ENCODE measurements at places on chromosomes 3 and 15.

DNA sequence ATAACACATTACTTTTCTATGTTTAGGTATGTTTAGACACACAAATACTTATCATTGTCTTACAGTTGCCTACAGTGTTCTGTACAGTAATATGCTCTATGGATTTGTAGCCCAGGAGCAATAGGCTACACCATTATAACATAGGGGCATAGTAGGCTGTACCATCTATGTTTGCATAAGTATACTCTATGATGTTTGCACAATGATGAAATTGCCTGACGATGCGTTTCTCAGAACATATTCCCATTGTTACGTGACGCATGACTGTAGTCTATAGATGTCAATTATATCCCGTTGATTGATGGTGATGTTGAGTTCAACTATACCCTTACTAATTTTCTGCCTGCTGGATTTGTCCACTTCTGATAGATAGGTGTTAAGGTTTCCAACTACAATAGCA, 139.4 kb upstream of the PFN2 start:
- DNase-seq, result no peak

GRCh38 chr3:12875857-12876836, 34.8 kb upstream of the RPL32 start:
- no peak for DNase-seq

DNA sequence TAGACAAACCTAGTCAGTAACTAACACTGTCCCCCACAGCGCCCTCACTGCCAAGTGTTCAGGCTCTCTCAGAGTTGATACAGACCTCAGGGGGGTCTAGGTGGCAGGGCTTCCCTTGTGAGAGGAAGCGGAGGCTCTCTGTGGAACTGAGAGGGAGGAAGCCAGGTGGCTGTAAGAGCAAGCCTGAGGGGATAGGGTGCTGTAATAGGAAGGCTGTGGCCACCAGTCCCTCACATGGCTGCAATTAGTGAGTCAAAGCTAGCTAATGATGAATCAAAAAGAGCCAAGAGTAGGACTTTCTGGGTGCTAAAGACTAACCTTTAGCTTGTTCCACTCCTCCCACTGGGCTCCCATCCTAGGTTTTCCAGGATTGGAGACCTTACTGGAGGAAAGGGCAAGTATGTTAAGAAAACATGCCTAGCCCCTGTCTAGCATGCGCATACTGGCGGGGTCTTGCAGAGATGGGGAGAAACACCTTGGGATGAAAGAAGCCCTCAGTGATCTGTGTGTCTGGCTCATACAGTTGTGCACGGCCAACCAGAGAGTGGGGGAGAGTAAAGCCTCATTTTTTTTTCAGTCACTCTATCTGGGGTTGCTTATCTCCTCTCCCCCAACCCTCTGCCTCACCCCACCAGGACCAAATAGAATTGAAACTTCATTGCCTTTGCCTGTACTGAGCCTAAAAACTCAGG, 13.3 kb upstream of the SOX2 start:
- no peak for DNase-seq

DNA sequence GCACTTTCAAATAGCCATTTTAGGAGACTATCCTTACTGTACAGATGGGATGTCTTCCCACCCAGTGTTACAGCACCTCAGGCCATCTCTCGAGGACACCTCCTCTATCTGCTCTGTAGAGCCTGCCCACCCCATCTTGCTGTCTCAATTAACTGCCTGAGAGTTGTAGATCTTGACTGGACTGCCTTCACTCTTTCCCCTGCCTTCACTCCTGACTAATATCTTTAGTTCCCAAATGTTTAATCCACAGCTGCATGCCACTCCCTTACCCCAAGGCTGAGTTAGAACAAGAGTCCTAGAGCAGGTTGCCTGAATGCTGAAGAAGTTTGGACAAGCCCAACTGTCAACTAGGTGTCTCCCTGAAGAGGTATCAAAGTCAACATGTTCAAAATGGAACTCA, 1.3 kb upstream of the PP2D1 start:
- no peak for DNase-seq

DNA sequence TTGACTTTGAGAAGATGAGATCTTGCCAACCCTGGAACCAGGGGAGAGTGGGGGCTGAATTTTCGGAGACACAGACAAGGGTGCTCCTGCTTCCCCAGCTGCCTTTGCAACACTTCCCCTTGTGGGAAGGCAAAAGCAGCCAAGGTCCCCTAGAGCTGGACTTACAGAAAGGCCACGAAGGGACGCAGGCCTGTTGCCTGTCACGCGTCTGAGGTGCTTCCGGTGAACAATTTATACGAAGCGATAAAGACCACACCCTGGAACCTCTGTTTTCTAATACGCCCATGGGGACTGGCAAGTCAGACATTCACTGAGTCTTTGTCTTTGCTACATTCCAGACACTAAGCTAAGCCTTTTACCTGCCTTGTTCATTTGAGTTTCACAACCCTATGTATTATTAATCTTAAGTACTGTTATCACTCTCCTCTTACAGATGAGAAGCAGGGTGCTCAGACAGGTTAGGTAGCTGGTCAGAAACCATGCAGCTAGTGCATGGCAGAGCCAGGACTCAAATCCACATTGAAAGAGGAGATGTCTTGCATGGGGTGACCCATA, 13.2 kb downstream of the MEGF11 start:
- DNase-seq, result no peak

DNA sequence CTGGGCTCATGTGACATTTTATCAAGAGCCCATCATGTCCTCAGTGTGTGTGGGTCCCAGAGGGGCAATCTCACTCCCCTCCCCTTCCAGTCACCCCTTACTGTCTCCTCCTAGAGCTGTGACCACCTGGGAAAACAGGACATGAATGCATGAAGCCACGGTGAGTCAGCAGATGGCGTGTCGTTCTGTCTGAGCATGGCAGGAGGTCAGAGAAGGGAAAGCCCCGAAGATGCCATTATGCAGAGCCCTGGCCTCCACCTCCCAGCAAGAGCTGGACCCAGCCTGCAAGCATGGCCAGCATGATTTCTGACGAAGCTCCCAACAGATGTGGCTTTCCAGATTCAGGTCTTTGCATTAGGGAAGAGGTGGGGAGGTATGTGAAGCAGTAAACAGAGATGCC, 118.5 kb downstream of the TLE3 start:
- no peak for DNase-seq

- no peak for DNase-seq
Observed at GRCh38 chr3:150733373-150733935, 29.5 kb downstream of the SIAH2 start.

- DNase-seq, result no peak
Observed at GRCh38 chr15:81303244-81304225, 20.4 kb downstream of the STARD5 start.

DNA sequence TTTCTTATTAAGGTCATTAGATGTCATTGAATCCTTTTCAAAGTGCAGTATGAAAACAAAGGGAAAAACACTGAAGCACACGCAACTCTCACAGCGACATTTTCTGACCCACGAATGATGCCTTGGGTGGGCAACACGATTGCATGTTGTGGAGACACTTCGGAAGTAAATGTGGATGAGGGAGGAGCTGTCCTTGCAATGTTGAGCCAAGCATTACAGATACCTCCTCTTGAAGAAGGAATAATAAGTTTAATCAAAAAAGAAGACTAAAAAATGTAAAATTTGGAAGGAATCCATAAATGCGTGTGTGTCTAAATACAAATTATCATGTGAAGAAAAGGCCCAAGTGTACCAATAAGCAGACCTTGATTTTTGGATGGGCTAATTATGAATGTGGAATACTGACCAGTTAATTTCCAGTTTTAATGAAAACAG, 16.9 kb downstream of the THBS1 start:
- DNase-seq, result no peak

GRCh38 chr3:122930063-122930997, 97.2 kb downstream of the SEMA5B start:
- DNase-seq, result no peak

GRCh38 chr3:47863391-47864128, 60.6 kb downstream of the DHX30 start:
- DNase-seq, result no peak

DNA sequence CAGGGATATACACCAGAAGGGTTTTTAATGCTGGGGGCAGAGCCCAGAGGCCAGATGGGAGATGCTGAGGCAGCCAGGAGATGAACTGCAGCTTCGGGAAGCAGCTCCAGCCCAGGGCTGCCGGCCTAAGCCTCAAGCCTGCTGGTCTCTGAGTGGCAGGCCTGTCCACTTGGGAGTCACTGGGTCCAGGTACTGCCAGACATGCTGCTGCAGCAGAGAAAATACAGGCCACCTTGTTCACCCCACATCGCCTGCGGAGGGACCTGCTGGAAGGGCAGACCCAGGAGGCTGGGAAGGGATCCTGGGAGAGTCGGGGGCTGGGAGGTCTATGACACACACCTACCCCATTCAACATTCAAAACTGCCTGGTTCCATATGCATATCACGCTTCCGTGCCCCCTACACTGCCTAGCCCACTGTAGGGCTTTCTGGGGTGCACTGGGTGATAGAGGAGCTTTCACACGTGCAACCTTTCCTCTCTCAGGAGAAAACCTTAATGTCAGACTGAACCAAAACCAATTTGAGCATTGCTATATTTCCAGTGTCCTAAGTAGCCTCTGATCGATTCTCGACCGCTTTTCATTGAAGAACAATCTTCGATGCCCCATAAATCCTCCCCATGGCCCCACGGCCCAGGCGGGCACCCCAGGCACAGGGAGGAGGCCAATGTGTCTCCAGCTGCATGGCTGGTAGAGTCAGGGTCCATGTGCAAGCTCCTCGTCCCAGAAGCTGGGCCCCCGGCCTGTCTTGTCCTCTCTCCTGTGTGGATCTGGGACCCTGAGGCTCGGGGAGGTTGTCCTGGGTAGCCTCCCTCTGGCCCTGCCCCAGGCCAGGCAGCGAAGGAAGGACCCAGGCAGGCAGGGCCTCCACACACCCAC, 147.4 kb downstream of the ATP10A start:
- no peak for DNase-seq

DNA sequence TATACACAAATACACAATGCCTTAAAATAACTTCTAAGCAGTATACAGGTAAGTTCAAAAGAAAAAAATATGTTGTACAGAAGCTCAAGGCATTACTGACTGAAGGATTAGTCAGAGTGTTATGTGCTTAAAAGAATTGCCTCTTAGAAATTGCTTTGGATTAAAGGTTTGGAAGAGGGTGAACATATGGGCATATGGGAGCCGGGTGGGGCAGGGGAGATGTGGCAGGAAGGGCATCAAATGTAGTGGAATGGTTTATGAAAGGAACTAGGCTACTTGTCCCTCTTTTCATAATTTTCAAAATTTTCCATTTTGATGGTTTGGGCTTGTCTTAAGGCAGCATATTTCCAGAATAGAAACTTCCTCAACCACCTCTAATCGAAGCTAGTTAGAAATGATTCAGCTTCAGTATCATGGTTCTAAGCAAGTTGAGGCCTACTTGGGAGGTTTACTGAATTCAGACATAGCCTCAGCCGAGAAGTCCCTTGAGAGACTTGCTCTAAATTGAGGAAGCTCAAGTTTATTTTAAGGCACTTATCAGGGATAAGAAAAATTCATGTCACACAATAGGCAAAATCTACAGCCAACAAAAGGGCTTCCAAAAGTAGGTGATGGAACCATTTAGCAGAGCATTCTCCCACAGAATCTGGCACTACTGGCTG, 10.1 kb upstream of the GOLGB1 start:
- DNase-seq, result no peak

DNA sequence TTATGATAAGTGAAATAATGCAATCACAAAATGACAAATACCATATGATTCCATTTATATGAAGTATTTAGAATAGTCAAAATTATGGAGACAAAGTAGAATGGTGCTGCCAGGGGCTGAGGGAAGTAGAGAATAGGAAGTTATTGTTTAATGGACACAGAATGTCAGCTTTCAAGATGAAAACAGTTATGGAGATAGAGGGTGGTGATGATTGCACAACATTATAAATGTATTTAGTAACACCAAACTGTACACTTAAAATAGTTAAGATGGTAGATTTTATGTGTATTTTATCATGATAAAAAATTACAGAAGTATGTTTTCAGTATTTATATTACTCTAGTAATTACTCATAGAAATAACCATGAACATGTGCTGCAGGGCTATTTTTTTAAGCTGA, 100.8 kb upstream of the AZI2 start:
- DNase-seq, result no peak

DNA sequence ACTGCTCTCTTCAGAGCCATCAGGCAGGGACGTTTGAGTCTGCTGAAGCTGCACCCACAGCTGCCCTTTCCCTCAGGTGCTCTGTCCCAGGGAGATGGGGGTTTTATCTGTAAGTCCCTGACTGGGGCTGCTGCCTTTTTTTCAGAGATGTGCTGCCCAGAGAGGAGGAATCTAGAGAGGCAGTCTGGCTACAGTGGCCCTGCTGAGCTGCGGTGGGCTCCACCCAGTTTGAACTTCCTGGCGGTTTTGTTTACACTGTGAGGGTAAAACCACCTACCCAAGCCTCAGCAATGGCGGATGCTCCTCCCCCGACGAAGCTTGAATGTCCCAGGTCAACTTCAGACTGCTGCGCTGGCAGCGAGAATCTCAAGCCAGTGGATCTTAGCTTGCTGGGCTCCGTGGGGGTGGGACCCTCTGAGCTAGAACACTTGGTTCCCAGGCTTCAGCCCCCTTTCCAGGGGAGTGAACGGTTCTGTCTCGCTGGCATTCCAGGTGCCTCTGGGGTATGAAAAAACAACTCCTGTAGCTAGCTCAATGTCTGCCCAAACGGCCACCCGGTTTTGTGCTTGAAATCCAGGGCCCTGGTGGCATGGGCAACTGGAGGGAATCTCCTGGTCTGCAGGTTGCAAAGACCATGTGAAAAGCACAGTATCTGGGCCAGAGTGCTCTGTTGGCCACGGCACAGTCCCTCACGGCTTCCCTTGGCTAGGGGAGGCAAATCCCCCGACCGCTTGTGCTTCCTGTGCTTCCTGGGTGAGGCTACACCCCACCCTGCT, 21.1 kb upstream of the ST6GAL1 start:
- DNase-seq, result peak; percentile 51

GRCh38 chr15:35066094-35066493, 19.0 kb downstream of the NANOGP8 start:
- no peak for DNase-seq

GRCh38 chr3:55823001-55823400, 335.9 kb upstream of the WNT5A start:
- no peak for DNase-seq

DNA sequence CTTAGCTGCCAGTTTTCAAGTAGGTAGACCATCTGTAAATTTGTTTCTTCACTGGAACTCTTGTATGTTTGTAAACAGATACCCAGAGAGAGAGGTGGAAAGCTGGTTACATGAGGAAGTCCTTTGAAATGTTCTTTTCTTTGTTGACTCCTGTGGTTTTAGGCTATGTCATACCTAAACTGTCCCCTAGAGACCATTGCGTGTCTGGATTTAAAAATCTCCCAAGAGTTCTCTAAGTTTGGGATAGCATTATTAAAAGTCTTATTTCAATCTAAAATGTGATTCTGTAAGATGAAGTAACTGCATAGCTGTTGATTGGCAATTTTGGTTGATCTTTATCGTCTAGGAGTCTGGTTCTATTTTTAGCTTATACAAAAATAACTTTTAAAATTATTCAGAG, 127.2 kb downstream of the GHSR start:
- DNase-seq, result no peak

DNA sequence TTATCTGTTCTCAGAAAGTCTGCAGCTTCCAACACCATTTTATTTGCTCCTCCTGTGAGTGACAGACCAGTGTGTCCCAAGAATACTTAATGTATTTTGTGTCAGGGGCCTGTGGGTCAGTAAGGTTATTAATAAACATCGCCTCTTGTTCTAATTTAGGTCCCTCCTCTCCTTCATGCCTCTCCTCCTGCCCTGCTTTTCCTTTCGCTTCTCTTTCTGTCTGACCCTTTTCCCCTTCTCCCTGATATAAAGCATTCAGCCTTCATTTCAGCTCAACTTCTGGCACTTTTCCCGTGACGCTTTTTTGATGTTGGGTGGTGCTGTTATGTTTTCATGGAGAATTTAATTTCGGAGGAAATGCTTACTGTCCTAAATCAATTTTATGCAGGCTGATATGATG, 29.7 kb upstream of the NR2F2 start:
- DNase-seq, result no peak
